ENCODE measurements at places on chromosomes 16 and 17.
A peak's percentile ranks its signal among the peaks of the same experiment; 100 is the strongest.

GRCh38 chr17:63476459-63476853 is 405 bp upstream of the ACE start:
- no peak for DNase-seq

DNA sequence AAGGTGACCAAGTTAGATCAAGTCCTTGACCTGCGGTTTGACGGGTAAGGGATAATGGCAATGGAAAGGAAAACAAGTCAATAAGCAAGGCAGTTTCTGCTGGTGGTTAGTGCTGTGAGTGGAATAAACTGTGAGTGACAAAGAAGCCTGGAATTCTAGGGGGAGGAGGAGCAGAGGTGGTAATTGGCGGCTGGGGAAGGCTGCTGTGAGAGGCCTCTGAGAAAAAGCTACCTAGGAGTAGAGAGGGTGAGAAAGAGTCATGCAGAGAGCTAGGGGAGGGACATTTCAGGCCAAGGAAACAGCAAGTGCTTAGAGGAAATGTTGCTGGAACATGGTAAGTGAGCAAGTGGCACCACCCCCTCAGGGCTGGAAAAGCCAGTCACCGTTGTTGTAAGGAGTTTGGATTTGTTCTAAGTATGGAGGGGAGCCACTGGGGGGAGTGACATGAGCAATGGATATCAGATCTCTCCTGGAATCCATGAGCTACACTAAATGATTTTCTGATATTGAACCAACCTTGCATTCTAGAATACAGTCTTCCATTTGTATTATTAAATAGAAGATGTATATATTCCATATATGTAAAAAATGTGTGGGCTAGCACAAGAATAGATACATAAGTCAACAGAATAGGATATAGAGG is 6.7 kb downstream of the NLRC3 start:
- no peak for DNase-seq

GRCh38 chr17:72928454-72929136 is 163.9 kb downstream of the SLC39A11 start:
- DNase-seq: no peak

DNA sequence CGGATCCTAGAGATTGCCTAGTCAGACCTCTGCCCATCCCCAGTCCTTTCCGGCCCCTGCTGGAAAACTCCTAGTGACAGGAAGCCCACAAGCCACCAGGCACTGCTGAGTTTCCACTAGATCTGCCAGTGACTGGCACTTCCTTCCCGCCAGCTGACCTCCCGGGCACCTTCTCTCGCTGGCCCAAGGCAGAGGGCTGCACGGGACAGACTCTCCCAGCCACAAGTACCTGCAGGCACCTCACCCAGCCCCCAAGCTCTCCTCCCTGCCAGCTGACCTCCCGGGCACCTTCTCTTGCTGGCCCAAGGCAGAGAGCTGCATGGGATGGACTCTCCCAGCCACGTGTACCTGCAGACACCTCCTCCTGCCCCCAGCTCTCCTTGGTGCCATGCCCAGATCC is 66.3 kb upstream of the DOC2B start:
- DNase-seq: no peak

GRCh38 chr16:56312556-56312955 is 112.8 kb downstream of the AMFR start:
- DNase-seq: no peak

- no peak for DNase-seq
These were observed 138.2 kb downstream of the CYLD start for GRCh38 chr16:50879873-50880695.

DNA sequence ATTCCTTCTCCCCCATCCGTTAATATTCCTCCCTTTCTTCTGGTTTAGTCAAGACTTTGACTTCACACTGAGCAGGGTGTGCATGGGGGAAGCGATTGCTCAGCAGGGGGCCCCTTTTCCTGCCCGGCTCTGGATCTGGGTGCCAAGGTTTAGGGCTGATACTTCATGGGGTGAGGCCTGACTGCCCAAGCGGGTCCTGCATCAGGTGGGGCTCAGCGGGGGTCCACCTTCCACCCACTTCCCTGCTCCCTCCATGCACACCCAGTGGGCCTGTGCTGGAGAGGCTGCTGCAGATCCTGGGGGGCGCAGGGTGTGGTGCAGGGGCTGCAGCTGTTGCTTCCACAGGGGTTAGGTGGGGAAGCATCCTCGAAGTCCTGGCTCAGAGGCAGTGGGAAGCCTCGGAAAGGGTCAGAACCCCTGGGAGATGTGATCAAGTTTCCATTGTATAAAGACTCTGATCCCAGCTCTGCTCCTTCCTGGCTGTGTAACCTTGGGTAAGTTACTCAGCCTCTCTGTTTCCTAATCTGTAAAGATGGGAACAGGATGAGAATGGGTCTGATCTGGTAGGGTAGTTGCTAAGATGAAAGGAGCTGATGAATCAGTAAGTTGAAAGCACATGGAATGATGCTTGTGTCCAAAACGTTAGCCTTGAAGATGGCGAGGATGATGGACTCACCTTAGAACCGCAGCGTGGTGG is 53.3 kb downstream of the MGAT5B start:
- DNase-seq: no peak

DNA sequence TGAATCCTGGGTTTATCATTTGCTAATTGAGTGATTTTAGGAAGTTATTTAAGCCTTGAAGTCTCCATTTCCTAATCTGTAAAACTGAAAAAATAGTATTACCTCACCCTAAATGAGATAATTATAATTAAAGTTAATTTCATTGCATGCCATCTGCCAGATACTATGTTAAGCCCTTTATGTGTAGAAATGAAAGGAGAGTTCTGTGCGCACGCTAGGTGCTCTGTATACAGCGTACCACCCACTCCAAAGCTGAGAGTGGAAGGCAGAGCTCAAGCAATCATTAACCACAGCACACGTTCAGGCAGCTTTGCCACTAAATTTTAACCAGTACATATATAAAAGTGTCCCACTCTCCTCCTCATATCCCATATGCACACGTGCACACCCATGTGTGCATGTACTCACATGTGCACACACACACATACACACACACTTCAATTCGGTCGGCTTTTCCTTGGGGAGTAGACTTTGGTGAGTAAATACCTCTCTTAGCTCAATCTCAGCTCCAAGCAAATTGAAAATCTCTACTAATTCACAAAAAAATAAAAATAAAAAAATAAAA is 204.8 kb downstream of the GRIN2A start:
- no peak for DNase-seq

- peak; percentile 52 for DNase-seq
These were observed 12.1 kb upstream of the ALDOA start for GRCh38 chr16:30053376-30054015.

- DNase-seq: no peak
These were observed 138.0 kb downstream of the NLK start for GRCh38 chr17:28180449-28180848.

- DNase-seq: peak; percentile 59
These were observed 28.4 kb downstream of the DNAH2 start for GRCh38 chr17:7745748-7746470.

DNA sequence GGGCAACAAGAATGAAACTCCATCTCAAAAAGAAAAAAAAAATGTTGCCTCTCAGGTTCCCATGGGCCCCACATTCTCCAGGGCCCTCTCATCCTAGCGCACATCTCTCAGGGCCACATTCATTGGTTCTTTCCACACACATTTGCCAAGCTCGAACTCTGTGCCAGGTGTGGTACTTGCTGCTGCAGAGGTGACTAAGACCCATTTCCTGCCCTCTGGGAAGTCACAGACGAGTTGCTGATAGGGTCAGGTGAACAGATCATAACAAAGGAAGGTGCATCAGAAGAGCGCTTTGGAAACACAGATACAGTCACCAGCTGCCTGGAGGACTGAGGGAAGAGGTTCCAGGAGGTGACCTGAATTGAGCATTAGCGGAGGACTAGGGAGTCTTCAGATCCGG is 1.0 kb downstream of the GSDMA start:
- no peak for DNase-seq

Measured in HS-27A (cell line).